ENCODE measurements at places on chromosomes 5 and 9. TPM values are rescaled to one million over a fixed set of nuclear protein-coding genes. Genes with fewer than 3 reads are reported as not detected.

GRCh38 chr5:177552839-177553455 is 1.4 kb downstream of the FAM193B start:
- no peak for DNase-seq

HAPLN1 gene
- 0.41 TPM for polyA plus RNA-seq

PNPLA7 gene
- polyA plus RNA-seq: 4.5 TPM

DNA sequence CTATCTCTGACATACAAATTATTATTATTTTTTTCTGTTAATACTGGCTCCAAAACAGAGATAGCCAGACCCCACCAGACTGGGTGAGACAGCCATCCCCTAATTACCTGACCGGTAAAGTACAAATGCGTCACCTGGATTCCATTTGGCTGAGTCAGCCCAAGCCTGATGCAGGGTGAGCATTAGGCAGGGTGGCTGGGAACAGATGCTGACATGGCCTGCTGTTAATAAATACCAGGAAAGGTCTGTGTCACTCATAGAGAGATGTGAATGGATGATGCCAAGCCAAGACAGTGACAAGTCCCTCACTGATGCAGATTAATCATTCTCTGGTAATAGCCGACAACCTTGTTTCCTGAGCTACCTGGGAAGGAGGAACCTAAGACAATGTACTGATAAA is 183.5 kb downstream of the TRIM32 start:
- DNase-seq: no peak

GRCh38 chr5:101878190-101878589 is 417.9 kb downstream of the SLCO4C1 start:
- DNase-seq: no peak

Measured in hindlimb muscle (tissue), 1 donor.